Upper lobe of right lung (tissue), 1 donor: ENCODE measurements at places on chromosomes 3 and 15.
A peak's percentile ranks its signal among the peaks of the same experiment; 100 is the strongest.

DNA sequence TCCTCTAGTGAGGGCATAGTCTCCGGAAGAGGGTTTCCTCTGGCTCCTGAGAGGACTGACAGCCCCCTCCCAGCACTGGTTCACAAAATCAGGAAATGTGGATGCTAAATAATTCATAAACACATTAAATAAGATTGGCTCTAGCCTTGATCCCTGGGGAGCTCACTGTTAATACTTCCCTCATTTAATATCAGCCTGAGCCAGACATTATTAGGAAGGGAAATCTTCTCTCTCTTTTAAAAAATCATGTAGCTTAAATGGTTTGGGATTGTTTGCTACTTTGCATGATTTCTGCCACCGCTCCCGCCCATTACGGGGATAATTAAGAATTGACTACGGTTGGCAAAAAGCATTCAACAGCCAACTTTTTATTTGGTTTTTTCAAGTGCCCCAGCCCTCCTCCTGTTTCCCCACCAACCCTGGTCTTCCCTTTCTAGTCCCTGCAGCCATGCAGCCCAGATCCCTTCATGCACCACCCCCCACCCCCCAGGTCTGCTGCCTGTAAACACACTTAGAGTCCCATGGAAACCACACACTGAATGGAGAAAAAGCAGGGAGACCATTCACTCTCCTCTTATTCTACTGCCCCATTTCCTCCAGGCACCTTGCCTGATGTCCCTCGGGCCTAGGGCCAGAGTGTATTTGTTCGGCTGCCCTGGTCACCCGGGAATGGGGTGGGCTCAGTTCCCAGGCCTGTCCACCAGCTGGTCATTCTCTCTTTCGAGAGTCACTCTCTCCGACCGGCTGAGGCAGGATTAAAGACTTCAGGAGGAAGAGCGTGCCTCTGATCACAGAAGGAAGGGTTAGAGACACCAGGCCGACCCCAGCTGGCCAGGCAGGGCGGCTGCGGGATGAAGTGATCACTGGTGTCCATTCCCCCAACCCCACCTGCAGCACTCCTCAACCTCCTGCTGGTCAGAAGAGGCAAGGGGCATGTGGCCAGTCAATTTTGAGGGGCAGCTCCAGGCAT lies 45.1 kb downstream of the SEMA5B start:
- H3K4me3 ChIP-seq: no peak overlapping the region
- no peaks in the 10 kb centered on the region for H3K36me3 ChIP-seq
- DNase-seq: no peak
- no peak overlapping the region for H3K27ac ChIP-seq
- H3K27me3 ChIP-seq: no peaks in the 10 kb centered on the region

DNA sequence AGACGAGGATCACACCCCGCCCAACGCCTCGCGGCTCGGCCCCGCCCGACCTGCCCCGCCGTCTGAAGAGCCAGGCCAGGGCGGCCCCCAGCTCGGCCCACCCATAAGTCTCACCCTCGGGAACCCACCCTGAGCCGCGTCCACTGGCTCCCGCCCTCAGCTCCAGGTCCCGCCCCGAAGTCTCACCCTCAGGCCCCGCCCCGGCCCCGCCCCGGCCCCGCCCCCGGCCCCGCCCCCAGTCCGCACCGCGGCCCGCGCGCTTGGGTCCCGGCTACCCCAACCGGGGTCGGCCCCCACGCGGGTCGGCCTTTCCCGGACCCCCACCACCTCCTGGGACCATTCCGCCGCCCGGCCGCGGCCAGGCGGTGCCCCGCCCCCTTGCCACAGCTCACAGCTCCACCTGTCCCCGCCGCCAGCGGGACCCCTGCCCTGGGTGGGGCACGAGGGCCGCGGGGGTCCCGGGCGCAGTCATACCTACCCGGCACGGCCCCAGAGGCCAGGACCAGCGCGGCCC lies 489 bp downstream of the CSPG5 start:
- DNase-seq: peak; percentile 77
- peaks cover 11% of the 10 kb centered on the region for H3K4me1 ChIP-seq
- no peaks in the 10 kb centered on the region for H3K36me3 ChIP-seq
- H3K4me3 ChIP-seq: peak overlapping the region; percentile 58
- no peak overlapping the region for H3K27ac ChIP-seq

DNA sequence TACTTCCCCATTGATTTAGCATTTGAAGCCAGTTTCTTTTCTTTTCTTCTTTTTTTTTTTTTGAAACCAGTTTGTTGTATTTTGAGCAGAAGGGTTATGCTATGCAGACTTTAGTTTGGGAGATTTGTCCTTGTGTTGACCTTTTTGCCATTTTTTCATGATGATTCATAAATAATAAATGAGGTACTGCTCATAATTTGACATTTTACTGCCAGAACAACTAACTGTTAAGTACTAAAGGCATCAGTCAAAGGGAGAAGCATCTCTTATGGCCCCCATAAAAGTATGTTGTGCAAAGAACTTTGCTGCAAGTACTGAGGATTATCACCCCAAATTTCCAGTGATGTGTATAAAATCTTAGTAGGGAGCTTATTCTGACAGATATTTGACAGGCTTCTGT lies 1.7 kb upstream of the GPR87 start:
- no peak overlapping the region for H3K27ac ChIP-seq
- no peak overlapping the region for H3K4me3 ChIP-seq
- H3K36me3 ChIP-seq: no peaks in the 10 kb centered on the region
- H3K4me1 ChIP-seq: no peaks in the 10 kb centered on the region
- no peaks in the 10 kb centered on the region for H3K27me3 ChIP-seq

- H3K27me3 ChIP-seq: no peaks in the 10 kb centered on the region
- no peak overlapping the region for H3K27ac ChIP-seq
- no peak overlapping the region for H3K4me3 ChIP-seq
- H3K36me3 ChIP-seq: no peaks in the 10 kb centered on the region
- peaks cover 3% of the 10 kb centered on the region for H3K4me1 ChIP-seq
These were observed 95.9 kb upstream of the FNDC3B start for GRCh38 chr3:171943262-171944117.

DNA sequence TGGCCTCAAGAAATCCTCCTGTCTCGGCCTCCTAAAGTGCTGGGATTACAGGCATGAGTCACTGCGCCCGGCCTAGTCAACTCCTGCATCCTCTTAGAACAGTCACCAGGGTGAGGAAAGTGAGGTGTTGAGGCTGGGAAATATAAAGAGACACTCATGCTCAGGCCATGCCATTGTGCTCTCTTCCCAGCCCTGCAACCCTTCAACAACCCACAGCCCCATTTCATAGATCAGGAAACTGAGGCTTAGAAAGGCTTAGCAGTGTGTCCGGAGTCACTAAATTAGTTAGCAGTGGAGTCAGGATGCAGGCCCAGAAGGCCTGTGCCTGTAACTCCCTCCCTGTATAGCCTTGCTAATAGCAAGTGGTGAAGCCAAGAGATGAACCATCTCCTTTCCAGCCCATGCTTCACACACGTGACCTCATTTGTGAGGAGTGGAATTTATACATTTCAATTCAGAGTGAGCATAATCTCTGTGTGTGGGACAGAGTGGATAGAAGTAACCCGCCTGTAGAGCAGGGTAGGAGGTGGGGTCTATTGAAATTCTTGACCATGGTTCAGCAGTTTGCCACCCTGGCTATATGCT lies 51.7 kb upstream of the USP3 start:
- DNase-seq: no peak
- no peak overlapping the region for H3K27ac ChIP-seq
- H3K4me3 ChIP-seq: no peak overlapping the region
- peaks cover 10% of the 10 kb centered on the region for H3K4me1 ChIP-seq
- H3K27me3 ChIP-seq: no peaks in the 10 kb centered on the region
- H3K36me3 ChIP-seq: no peaks in the 10 kb centered on the region

- no peaks in the 10 kb centered on the region for H3K27me3 ChIP-seq
- H3K36me3 ChIP-seq: no peaks in the 10 kb centered on the region
- no peak for DNase-seq
- no peak overlapping the region for H3K27ac ChIP-seq
- peaks cover 11% of the 10 kb centered on the region for H3K4me1 ChIP-seq
These were observed 2.2 kb upstream of the MB21D2 start for GRCh38 chr3:192919901-192920300.

DNA sequence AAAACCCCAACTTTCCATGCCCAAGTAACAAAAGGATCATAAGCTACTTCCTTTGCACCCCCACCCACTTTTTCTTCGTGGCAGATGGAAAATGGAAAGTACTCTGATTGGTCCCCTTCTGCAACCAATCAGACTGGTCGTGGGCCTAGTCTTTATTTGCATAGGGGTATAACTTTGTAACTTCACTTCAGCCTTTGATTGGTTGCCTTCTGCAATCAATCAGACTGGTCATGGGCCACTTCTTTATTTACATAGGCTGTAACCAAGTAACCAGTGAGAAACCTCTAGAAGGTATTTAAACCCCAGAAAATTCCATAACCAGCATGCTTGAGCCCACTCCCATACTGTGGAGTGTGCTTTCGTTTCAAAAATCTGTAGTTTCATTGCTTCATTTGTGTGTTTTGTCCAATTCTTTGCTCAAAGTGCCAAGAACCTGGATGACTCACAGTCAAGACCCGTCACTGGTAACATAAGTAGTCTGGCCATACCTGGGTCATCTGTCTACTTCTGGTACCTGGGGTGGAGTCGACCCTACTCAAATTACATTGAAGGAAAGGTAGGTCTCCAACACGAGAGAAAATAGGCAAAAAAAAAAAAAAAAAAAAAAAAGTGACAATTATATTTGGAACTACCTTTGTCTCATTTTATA lies 41.9 kb downstream of the CMTM8 start:
- no peak overlapping the region for H3K4me3 ChIP-seq
- DNase-seq: no peak
- no peaks in the 10 kb centered on the region for H3K27me3 ChIP-seq
- H3K36me3 ChIP-seq: no peaks in the 10 kb centered on the region
- H3K4me1 ChIP-seq: peaks cover 20% of the 10 kb centered on the region

- H3K4me1 ChIP-seq: no peaks in the 10 kb centered on the region
- H3K27me3 ChIP-seq: no peaks in the 10 kb centered on the region
- no peaks in the 10 kb centered on the region for H3K36me3 ChIP-seq
- no peak for DNase-seq
- H3K27ac ChIP-seq: no peak overlapping the region
These were observed 24.3 kb upstream of the SUCLG2 start for GRCh38 chr3:67678665-67679064.

DNA sequence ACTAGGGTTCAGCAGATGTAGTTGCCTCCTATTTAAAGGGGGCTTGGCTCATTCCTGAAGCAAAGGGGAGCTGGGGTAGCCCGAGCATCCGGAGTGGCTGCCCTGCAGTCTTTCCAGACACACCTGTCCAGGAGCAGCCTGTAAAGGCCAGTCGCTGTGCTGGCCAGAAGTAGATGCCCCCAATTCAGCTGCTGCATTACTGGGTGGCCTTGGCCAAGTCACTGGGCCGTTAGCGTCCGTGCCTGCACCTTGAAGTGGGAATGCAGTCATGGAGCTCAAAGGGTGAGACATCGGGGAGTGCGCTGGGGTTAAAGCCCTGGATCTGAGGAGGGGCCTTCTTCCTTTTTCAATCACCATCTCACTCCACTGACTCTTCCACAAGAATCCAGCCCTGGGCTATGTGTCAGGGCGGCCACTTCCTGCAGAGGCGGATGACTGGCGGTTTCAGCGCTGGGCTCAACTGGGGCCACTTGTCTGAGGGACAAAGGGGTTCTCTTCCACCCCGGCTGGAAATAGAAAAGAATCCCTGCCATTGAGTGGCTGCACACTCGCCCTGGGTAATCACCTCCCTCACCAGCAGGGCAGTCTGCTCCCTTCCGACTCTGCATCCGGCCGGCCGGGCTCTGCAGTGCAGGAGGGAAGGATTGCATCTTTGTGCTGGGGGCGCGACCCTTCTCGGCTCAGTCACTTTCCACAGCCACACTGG lies 11.8 kb downstream of the ALDH1A3 start:
- H3K27me3 ChIP-seq: peaks cover 14% of the 10 kb centered on the region
- DNase-seq: no peak
- peaks cover 5% of the 10 kb centered on the region for H3K4me1 ChIP-seq
- no peaks in the 10 kb centered on the region for H3K36me3 ChIP-seq

DNA sequence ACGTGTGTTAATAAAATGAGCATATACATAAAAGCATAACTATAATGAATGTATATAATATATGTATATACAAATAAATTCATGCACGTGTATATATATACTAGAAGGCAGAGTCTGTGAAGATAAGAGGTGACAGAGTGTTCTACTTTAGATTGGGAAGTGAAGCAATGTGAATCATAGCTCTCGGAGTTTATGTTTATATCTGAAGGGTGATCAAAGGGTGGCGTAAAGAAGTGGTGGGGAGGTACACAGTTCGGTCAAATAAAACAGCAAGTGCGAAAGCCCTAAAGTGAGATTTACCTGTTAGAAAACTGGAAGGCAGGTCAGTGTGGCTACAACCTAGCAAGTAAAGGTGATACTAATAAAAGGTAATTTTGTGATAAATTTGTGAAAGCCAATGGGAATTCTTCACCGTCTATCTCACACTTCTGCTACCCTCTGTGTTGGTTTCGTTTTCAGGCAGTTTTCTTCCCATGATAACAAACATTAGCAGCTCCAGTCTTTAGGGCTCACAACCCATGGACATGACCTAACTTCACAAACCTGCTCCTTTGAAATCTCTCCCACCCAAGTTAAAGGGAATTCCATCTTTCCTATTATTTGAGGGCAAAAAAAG lies 46.7 kb upstream of the BCHE start:
- DNase-seq: no peak
- no peaks in the 10 kb centered on the region for H3K4me1 ChIP-seq
- no peaks in the 10 kb centered on the region for H3K27me3 ChIP-seq
- H3K36me3 ChIP-seq: no peaks in the 10 kb centered on the region
- peak overlapping the region; percentile 31 for H3K4me3 ChIP-seq

DNA sequence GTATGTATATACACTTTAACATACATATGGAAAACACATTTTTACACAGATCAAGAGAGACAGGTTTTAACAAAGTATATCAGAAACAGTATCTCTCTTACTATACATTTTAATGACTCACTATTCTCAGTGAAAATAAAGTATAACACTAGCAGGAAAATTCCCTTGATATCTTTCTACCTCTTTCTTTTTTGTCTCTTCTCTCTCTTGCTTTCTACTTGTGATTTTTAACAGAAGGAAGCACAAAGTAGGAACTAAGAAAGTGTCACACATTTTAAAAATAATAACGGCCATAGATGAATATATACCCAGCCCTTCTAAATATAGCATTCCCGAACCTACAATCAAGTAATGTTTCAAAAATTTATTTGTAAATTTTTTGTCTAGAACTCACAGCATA lies 4.8 kb downstream of the DENND4A start:
- no peak for DNase-seq
- H3K4me1 ChIP-seq: peaks cover 26% of the 10 kb centered on the region
- H3K27me3 ChIP-seq: no peaks in the 10 kb centered on the region
- peaks cover 4% of the 10 kb centered on the region for H3K36me3 ChIP-seq
- no peak overlapping the region for H3K4me3 ChIP-seq
- H3K27ac ChIP-seq: peak overlapping the region; percentile 33

DNA sequence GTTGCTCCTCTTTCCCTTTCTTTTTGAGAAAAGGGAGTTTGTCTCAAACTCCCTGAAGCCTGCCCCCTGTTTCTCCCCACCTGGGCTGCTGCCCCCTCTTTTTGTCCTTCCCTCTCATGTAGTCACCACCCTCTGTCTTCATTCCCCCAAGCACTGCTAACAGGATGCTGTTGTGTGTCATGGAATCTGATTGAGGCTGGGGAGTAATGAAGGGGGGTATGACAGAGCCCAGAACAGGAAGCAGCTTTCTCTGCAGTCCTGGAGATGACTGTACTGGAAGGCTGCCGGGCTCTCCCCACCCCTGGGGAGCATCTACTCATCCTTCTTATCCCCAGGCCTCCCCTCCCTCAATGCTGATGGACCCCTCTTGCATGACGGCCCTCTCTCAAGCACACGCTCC lies 181.6 kb downstream of the ABHD5 start:
- no peak overlapping the region for H3K27ac ChIP-seq
- peaks cover 5% of the 10 kb centered on the region for H3K4me1 ChIP-seq
- no peak overlapping the region for H3K4me3 ChIP-seq
- H3K36me3 ChIP-seq: no peaks in the 10 kb centered on the region
